ENCODE measurements at places on chromosomes 2 and 18. TPM values are rescaled to one million over a fixed set of nuclear protein-coding genes. Genes with fewer than 3 reads are reported as not detected.

The TMEM131 gene
- 46.7 TPM for polyA plus RNA-seq

The FAP gene
- polyA plus RNA-seq = 32.5 TPM

The SNED1 gene
- polyA plus RNA-seq = 58.3 TPM

The WDR12 gene
- polyA plus RNA-seq = 90.6 TPM

DNA sequence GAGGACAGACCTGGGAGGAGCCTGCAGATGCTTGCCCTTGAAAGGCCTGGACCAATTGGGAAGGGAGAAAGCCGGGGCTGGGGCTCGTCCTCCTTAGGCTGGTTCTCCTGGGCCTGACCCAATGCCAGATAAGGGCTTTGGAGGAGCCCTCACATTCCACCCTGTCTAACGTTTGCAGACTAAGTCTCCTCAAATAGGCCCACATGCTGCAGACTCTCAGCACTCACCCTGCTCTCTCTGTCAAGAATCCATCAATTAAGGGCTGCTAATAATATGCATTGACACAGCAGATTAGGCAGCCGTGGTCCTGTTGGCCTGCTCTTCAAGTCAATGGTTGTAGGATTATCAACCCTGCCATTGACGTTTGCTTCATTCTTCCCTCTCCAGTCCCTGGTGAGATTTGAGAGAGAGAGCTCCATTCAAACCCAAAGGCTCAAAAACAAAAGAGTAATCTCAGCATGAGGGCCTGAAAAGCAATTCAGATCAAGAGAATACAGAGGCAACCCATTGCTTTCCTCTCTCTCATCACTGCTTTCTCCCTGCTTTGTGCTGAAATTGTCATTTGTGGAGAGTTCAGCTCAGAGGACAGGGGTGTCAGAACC lies 167.6 kb downstream of the INSIG2 start:
- DNase-seq = no peak

GRCh38 chr2:136522724-136523123 lies 242.6 kb upstream of the THSD7B start:
- DNase-seq = no peak

- no peak for DNase-seq
Observed at GRCh38 chr18:79570266-79571201, 109.1 kb upstream of the CTDP1 start.

GRCh38 chr2:48733067-48733503 lies 22.4 kb downstream of the LHCGR start:
- DNase-seq = no peak

DNA sequence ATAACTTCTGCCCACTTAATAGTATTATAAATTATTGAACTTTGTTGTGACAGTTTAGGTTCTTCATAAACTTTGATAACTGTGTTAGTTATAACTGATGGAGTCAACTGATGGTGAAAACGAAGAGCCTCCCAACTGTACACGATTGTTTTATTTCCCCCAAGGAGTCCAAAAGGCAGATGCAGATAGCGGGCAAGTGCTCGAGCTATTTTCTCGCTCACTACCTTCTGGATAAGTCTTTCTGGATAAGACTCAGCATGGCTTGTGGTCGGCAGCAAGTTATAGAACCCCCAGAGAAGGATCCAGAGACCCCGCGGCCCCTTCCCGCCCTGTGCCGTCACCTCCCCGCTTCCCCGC lies 517 bp downstream of the GCFC2 start:
- no peak for DNase-seq

GRCh38 chr2:98102878-98103277 lies 15.9 kb downstream of the VWA3B start:
- no peak for DNase-seq

Measured in right lung (tissue), 10 donors.